Vagina (tissue), 2 donors: ENCODE measurements at places on chromosomes 1 and 21.
A peak's percentile ranks its signal among the peaks of the same experiment; 100 is the strongest.

- DNase-seq = no peak
Observed at GRCh38 chr1:203124546-203125317, 2.8 kb upstream of the ADORA1 start.

DNA sequence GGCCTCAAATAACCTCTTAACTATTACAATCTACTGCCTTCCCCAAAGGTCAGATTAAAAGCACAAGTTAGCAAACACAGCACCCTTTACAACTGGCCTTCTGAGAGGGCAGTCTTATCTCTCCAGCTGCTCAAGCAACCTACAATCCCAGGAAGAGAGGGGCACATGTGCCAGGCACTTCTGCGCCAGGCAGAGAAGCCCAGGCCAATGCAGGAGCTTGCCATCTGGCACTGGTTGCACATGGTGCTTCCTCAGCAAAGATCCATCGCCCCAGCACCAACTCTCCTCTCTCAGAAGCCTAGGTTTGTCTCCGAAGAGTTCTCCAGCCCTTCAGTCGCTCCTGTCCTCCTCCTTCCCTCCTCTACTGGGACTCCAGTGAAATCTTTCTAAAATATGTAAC, 2.5 kb downstream of the STK40 start:
- DNase-seq = no peak

- no peak for DNase-seq
Observed at GRCh38 chr1:239418681-239419080, 32.3 kb downstream of the CHRM3 start.

- DNase-seq = no peak
Observed at GRCh38 chr1:48591181-48591580, 119.2 kb upstream of the SPATA6 start.

- DNase-seq = no peak
Observed at GRCh38 chr1:179127163-179127895, 45.5 kb downstream of the TOR3A start.

DNA sequence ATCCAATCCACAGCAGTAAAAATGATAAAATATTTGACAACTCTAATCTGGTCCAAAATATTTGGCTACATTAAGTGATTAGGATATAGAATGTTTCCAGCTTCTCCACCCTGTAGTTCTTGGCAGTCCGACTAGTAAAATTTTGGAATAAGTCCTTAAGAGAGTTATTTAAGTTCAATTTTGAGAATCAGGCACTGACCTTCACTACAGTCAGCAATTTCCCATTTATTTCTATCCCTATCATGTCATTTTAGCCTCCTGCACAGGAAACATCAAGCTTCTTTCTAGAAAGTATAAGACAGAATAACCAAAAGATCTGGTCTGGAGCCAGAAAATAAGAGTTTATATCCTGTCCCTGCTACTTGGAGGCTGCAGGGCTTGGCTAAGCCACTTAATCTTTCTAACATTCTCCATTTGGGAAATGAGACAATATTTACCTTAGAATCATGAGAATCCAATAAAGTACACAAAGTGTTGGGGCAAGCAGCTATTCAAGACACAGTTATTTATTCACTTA, 162.2 kb downstream of the DPYD start:
- no peak for DNase-seq

DNA sequence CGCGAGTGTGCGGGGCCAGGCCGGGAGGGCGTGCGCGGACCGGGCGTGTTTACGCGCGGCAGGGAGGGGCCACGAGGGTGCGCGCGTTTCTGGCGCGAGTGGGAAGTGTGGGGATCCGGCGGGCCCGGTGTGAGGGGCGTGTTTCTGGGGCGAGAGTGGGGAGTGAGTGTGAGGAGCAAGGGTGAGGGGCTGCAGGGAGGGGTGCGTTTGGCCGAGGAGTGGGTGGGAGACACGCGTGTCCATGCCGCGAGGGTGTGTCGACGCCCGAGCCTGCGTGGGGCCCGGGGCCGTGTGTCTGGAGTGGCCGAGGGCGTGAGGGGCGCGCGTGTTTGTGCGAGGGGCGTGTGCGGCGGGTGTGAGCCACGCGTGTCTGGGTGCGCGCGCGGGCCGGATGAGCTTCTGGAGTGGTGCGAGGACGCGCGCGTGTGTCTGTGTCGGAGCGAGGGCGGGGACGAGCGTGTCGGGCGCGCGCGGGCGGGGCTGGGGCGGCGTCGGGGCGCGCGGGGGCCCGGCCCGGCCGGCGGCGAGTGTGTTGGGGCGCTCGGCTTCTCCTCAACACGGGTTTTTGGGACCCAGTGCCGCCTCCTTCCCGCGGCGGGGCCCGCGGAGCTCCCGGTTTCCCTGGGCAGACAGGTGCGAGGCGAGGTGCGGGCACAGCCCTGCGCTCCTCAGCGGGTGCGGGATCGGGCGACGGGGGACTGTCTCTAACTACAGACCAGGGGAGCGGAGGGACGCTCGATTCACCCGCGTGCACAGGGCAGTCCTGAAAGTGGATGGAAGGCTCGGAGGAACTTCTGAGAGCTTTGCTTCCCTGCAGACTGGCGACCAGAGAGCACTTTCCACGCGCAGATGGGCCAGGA, 65.8 kb upstream of the VAMP3 start:
- DNase-seq = no peak

DNA sequence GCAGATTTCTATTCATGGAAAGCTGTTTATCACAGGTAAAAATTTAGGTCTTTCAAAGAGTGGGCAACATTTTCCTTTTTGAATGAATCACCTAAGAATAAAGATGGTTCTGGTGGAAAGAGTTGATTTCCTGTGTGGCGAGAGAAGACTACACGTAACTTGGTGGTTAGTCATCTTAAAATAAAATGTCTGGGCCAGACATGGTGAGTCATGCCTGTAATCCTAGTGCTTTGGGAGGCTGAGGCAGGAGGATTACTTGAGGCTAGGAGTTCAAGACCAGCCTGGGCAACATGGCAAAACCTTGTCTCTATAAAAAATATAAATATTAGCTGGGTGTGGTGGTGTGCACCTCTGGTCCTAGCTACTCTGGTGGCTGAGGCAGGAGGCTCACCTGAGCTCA, 65.7 kb downstream of the DISP1 start:
- DNase-seq = no peak

- DNase-seq = no peak
Observed at GRCh38 chr1:102891868-102892625, 216.3 kb downstream of the COL11A1 start.

GRCh38 chr1:7879228-7879627, 26.4 kb upstream of the UTS2 start:
- no peak for DNase-seq

DNA sequence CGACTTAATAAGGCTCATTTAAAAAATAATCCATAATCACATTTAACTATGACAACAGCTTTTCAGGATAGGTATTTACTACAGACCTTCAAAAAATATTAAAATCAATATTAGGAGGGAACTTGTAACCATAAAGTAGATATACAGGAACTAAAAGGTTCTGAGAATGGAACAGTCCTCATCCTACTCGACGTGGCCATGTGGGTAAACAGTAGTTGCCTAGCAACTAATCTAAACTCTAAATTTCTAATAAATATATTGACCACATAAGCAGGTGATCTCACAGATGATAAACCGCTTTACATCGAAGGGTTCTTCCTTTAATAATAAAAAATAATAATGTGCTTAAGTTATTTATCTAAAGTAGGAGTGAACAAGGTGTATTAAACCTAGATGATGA, 7.9 kb downstream of the AKT3 start:
- no peak for DNase-seq

DNA sequence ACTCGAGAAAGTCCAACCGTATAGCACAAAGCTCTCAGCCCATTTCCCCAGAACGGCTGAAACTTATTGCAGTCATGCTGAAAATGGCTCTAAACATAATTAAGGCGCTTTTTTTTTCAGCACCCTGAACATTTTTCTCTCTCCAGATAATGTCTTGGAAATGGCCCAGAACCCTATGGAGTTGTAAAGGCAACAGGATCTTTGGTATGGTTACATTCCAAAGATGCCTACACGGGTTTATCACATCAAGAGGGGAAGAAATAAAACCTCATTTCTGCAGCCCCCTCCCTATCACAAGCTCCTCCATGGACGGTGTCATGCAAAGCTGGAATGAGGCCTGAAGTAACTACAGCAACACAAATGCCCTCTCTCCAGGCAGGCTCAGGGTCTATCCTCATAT, 126.4 kb upstream of the GALNT2 start:
- no peak for DNase-seq

- DNase-seq = no peak
Observed at GRCh38 chr1:19698181-19698580, 33.5 kb downstream of the HTR6 start.

DNA sequence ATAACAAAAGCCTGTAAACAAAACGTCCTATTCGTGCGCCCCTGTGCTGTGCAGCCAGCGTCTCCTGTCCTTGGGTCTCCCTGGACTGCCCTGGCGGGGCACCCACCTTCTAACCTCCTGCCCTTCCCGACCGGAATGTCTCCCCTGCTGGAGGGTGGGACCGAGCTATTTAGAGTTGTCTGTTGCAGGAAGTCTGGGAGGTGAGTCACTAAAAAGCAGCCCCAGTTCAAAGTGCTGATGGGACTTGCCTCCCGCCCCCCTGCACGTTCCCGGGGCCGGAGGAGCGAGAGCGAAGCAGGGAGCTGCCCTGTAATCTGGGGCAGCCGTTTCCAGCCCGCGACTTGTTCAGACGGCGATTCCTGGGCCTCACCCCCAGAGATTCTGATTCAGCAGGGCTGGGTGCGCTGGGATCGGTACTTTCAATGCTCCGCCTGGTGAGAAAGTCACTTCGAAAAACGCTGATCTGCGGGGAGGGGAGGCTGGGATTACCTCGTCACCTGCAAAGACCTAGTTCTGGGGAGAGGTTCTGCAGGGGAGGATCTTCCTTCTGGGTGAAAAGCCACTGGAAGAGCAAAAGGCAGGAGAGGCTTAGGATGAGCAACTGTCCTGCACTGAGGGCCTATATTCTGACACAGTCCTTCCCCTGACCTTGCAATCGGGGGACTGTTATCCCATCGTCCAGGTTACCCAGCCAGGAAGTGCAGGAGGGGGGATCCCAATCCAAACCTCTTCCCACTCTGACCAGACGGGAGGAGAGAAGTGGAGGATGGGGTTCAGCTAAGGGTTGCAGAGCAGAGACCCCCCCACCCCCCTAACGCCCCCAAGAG, 1.2 kb upstream of the DHRS3 start:
- peak; percentile 97 for DNase-seq

DNA sequence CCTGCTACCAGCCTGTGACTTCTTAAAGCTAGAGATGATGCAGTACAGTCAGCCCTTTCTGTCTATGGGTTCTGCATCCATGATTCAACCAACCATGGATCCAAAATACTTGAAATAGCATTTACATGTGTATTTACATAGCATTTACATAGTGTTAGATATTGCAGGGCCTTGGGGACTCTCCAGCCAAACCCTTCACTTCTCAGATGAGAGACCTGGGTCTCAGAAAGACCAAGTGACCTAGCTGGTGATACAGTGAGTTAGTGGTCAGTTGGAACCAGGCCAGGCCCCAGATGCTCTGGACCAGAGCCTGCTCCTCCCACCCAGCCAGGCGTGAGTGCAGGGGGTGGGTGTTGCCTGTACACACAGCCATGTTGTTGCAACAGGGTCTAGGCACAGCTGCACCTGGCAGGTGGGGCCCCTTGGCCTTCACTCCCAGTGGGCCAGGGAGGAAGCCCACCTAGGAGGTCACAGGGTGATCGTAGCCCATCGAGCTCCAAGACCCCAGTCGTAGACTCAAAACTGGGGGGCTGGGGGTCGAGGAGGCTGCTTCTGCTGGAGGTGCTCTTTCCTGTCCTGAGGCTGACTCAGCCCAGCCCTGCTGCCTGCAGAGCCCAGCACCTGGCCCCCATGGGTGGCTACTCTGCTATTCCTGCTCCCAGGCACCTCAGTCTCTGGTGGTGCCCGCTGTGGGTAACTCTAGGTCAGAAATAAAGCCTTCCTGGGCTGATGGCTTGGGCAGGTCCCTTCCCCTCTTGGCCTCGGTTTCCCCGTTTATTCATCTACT, 7.7 kb downstream of the TMEM61 start:
- no peak for DNase-seq

- peak; percentile 7 for DNase-seq
Observed at GRCh38 chr1:209882286-209882685, 54.5 kb downstream of the UTP25 start.

DNA sequence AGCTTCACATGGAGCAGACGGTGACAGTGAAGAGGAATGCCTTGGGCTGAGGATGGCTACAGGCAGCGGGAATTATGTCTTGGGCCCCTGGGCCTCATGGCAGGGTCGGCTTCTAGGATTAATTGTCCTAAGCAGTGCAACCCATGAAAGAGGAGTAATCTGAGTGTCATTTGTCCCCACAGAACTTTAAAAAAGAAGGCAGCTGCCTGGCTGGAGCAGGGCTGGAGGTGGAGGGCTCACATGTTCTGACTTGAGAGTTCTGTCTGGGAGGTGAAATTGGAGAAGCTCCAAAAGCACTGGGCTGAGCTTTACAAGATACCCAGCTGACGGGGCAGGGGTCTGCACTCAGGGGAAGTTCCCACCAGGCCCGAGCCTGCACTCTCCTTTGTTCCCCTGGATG, 22.6 kb downstream of the CACNA1S start:
- no peak for DNase-seq

GRCh38 chr1:221727146-221728036, 14.5 kb downstream of the DUSP10 start:
- DNase-seq = no peak

DNA sequence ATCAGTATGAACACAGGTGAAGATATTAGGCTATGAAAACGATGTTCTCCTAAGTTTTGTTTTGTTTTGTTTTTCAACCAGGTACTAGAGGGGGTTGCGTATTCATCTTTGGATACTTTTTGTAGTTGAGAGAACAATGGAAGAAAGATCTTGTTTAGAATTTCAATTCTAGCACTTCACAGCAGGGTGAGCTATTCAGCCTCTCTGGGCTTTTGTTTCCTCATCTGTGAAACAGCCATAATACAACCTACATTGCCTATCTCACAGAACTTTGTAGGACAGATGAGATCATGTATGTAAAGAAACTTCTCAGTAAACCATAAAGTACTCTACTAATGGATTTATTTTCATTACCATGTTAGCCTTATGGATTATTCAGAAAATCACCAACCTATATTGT, 199.5 kb downstream of the GPATCH2 start:
- DNase-seq = no peak
